Effector memory CD8-positive, alpha-beta T cell (primary cell): ENCODE measurements at places on chromosomes 5 and 9.

GRCh38 chr9:123251741-123252140 is 16.6 kb downstream of the STRBP start:
- DNase-seq = no peak

GRCh38 chr9:14089051-14089803 is 224.7 kb downstream of the NFIB start:
- DNase-seq = no peak

DNA sequence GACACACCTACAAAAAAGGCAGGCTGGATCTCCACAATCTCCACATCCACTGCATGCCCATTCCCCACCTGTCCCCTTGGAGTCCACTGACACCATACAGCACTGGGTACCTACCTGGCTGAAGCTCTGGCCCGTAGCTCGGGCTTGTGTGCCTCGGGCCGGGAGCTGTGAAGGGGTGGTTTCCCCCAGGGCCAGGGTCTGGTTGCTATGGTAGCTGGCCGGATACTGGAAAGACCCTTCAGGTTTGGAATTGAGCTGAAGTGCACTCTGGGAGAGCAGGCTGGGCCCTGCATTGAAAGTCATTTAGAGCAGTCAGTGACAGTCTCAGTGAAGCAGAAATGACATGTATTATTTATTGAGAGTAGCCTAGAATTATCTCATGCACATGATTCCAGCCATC is 507.3 kb downstream of the CTNND2 start:
- no peak for DNase-seq

DNA sequence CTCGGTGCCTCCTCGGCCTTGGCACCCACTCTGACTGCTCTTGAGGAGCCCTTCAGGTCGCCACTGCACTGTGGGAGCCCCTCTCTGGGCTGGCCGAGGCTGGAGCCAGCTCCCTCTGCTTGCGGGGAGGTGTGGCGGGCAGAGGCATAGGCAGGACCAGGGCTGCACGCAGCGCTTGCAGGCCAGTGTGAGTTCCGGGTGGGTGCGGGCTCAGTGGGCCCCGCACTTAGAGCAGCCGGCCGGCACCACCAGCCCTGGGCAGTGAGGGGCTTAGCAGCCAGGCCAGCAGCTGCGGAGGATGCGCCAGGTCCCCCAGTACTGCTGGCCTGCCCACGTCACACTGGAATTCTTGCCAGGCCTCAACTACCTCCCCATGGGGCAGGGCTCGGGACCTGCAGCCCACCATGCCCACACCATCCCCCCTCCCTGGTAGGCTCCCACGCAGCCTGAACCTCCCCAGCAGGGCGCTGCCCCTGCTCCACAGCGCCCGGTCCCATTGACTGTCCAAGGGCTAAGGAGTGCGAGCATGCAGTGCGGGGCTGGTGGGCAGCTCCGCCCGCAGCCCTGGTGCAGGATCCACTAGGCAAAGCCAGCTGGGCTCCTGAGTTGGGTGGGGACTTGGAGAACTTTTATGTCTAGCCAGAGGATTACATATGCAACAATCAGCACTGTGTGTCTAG is 602.9 kb upstream of the ST8SIA4 start:
- DNase-seq = no peak

- DNase-seq = no peak
Observed at GRCh38 chr5:142976861-142977260, 206.7 kb downstream of the ARHGAP26 start.

DNA sequence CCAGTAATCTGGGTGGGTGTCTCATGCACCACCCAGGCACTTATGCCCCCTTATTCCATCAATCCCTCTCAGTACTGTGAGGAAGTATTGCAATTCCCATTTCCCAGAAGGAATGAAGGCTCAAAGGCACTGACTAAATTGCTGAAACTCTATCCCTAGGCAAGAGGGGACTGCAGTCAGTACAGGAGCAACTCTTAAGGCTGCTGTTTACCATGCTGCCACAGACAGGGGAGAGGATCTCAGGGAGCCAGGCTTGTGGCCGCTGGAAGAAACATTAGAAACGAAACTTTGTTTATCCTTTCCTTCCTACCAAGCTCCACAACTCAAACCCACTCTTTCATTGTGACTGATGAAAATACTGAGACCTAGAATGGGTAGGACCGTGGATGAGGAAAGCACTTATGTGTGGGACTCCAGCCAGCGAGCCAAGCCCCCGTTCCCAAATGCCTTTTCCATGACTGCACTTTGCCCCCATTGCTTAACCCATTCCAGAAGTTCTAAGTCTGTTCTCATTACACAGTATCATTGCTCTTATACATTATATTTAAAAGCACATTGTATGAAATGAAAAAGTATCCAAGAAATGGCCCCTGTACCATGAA is 54.3 kb downstream of the TLE1 start:
- DNase-seq = no peak

- DNase-seq = no peak
Observed at GRCh38 chr5:41728281-41728680, 141.9 kb downstream of the OXCT1 start.

DNA sequence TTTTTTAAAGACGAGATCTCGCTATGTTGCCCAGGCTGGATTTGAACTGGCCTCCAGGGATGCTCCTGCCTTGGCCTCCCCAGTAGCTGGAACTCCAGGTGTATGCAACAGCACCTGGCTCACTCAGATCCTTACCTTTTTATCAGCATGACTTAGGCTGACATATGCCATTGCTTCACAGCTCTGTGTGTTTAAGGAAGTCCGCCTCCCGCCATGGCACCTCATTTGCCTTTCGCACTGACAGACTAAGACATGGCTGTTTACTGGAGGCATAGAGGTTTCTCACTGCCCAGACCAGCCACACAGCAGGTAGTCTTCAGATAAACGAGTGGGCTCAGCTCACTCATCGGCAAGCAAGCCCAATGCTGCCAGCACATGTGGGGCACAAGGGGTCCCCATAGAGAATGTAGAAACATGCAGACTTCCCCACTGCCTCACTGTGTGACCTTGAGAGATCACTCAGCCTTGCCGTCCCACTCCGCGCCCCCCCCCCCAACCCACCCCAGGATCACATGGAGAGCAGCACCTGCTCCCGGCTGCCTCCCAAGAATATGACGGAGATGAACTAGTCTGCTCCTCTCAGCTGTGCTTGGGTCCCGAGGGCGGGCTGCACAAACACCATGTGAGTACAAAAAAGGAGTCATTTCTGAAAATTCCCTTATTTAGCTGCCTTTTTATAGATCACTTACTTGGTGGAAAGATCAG is 62.8 kb downstream of the DCP2 start:
- no peak for DNase-seq

GRCh38 chr9:83701769-83702168 is 6.0 kb downstream of the UBQLN1 start:
- DNase-seq = no peak

- DNase-seq = no peak
Observed at GRCh38 chr9:112245126-112245525, 70.0 kb upstream of the SUSD1 start.

DNA sequence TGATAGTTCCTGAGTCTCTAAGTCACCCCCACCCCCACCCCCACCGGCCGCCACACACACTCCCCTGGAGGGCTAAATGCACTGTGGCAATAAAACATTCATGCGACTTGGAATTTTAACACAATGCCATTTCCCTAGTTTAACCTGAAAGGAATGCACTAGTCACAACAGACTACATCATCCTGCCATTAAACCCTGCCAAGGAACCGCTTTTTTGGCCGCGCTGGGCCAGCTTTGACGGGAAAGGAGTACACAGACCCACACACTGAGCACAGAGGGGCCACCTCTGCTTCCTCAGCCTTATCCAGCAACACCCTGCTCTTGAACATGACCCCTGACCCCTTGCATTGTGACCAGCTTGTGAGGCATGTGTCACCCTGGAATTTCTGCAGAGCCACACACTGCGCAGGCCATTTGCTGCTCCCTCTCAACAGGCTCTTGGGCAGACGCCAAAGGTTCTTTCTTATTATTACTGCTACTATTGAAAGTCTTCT is 165.3 kb downstream of the BNC2 start:
- no peak for DNase-seq

DNA sequence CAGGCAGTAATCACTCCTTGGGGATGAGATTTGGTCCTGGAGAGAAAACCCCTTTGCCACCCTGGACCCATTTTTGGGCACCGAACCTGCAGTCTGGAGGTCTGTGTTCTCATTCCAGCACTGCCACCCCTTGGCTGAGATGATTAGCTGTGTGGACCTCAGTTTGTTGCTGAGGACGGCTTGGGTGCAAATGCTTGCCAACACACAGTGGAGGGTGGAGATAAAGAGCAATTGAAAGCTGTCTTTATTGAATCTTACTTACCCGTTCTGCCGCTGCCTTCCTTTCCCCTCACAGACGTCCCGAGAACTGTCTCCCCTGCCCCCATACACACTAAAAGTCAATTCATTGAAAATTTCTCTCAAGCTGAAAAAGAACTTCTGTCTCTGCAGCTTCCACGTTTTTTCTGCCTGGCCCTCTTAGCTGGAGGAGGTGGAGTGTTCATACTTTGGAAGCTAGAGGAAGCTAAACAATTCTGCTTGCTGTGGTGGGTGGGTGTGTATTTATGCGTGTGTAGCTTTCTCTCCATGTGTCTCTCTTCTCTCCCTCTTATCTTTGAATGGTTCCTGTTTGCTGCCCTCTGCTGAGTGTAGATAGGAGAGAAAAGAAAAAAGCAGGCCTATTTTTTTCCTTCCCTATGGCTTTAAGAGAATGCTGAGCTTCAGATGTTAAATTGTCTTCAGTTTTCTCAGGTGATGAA is 6.6 kb downstream of the GALNT10 start:
- no peak for DNase-seq

DNA sequence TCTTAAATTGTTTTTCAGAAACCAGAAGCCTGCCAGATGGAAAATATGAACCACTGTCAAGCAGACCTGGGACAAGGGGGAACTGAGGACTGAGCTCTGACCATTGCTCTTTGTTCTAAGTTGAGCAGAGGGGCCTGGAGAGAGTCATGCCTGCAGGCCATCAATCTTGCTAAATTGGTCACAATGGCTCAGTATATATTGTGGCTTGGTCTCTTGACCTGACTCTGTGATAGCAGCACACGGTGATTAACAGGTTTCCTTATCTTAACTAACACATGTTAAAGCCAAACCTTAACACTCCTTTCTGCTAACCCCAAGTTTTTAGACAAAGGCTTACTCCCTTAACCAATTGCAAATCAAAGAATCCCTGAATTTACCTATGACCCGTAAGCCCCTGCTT is 1281.2 kb upstream of the NUDT12 start:
- no peak for DNase-seq

- no peak for DNase-seq
Observed at GRCh38 chr5:92605591-92605990, 975.4 kb downstream of the NR2F1-AS1 start.

DNA sequence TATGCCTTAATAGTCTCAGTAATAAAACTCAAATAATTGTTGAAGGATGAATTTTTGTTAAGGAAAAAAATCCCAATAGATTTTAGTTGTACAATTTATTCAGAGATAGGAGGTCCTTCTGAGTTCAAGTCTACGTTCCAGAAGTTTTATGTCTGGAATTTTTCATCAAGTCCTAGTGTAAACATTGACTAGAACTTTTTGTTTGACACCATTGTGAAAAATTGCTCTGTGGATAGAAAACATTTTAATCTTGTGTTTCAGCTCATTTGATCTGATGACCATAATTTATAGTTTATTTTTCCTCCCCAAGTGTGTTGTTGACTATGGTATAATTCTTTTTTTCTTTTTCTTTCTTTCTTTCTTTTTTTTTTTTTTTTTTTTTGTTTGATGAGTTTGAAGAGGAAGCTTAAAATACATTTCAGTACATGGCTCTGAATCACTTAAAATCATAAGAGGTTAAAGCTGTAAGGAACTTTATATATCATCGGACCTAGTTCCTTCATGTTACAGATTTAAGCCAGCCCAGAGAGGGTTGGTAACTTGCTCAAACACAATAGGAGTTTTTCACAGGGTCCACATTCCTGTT is 20.7 kb downstream of the ITGA1 start:
- DNase-seq = no peak

DNA sequence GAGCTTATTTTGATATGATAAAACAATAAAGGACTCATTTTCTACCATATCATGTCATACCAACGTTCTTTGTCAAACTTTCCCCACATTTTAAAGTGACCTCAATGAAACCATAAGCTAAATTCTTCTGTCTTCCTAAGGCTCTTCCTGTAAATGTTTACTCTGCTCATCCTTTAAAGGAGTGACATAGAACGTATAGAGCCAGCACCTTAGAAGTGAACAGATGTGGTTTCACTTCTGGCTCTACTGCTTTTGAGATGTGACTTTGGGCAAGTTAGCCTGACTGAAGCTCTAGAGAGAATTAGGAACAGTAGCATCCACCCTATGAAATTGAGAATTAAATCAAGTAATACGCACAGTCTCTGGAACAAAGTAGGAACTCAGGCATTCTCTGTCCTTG is 24.1 kb downstream of the SAR1B start:
- DNase-seq = no peak

GRCh38 chr5:51082741-51083140 is 300.5 kb upstream of the ISL1 start:
- no peak for DNase-seq

- DNase-seq = no peak
Observed at GRCh38 chr5:75614176-75614575, 2.9 kb downstream of the ANKDD1B start.

DNA sequence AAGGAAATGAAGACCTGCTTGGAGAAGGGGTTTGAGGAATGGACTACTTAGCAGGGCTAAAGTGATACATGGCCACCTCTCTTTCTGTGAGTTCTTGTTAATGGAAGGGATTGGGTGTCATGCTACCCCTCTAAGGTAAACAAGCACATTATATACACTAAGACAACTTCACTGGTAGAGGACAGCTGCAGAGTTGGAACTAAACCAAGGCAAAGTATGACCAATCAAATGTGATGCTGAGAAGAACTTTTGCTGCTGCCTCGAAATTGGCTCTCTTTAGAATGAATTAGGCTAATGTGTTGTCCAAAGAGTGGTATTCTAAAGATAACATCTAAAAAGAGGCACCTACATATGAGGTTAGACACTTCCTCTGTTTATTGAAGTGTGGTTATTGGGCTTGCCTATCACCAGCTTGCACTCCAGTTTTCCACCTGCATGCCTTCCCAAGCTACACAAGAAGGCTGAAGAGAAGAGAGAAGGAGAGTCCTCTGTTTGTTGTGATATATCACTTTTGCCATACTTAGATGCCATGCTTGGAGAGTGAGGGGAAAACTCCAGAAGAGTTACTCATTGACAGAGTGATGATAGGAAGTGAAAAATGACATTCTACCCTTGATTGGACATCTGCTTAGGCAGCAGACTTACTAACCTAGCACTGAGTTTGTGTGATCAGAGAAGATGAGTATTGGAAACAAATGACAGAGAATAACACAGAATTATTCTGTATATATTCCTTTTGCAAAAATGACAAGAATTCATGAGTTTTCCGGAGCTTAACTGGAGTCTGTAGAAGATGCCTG is 536.1 kb downstream of the ZNF608 start:
- DNase-seq = no peak
